Hematopoietic multipotent progenitor cell (in vitro differentiated cells): ENCODE measurements at places on chromosomes 1 and 21. TPM values are rescaled to one million over a fixed set of nuclear protein-coding genes. Genes with fewer than 3 reads are reported as not detected.

- no peak for DNase-seq
Measured at GRCh38 chr1:77688939-77689338, 6.5 kb upstream of the ZZZ3 start.

- DNase-seq: peak; percentile 46
Measured at GRCh38 chr1:161864577-161864976, 98.5 kb downstream of the ATF6 start.

Gene FAM151A
- not detected for total RNA-seq

Gene TMCO4
- total RNA-seq: 25.3 TPM

Gene PKN2
- total RNA-seq: 11.0 TPM

- DNase-seq: peak; percentile 59
Measured at GRCh38 chr21:28337315-28337714, 655.4 kb downstream of the LTN1 start.

Gene PRR9
- not detected for total RNA-seq

GRCh38 chr1:232984577-232985425 is 34.4 kb downstream of the NTPCR start:
- no peak for DNase-seq

Gene SNIP1
- total RNA-seq: 11.0 TPM

DNA sequence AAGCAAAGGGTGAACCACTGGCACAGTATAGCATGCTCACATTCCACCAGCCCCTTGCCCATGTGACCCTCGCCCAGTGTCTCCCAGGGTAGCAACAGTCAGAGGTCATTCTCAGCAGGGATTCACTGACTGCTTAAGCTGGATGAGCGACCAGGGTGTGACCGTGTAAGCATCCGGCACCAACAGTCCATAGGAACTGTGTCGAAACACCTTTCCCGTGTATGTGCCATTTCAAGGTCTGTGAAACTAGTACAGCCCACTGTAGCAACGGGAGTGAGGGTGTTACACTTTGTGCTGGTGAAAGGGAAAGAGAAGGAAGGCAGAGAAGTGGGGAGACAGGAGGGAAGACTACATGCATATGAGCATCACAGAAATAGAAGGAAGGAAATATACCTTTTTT is 10.8 kb downstream of the PIK3C2B start:
- no peak for DNase-seq
